CD4-positive, alpha-beta T cell treated with Interleukin-2 at 100 ng/mL for 4 hours (primary cell): ENCODE measurements at places on chromosomes 11 and 22.
A peak's percentile ranks its signal among the peaks of the same experiment; 100 is the strongest.

DNA sequence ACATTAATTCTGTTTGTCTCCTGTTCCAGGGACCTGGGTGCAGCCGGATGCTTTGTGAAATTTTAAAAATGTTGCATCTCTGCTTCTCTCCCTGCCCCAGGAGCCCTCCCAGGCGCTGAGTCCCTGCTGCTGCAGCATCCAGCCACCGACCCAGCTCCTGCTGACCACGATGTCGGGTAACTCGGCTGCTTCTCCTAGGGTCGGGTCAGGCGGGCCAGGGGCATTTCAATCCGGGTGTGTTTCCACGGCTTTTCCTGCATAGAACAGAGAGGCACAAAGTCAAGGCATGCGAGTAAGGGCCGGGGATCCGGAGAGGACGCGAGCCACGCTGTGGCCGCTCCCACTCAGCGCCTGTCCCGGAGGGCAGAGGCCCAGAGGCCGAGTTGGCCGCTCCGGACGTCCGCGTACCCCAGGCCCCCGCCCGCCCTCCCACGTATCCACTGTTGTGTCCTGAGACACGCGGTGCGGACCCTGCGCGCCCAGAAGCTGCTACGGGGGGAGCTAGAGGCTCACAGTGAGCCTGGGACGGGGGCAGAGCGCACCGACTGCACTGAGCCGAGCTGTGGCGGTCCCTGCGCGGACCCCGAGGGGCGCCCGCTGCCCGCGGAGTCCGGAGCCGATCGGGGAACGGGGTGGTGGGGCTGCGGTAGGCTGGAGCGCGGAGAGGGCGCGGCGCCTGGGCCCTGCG lies at the start of gene POU2AF3:
POU2AF3 (plus strand) TSS at position 134 of the 688 bp plus-strand sequence; CDS start at position 170, 36 bp downstream.
- no peak for DNase-seq

- DNase-seq: no peak
Measured at GRCh38 chr11:100031973-100032372, 655.1 kb upstream of the ARHGAP42 start.

GRCh38 chr11:15764948-15765347 lies 591.4 kb downstream of the SOX6 start:
- DNase-seq: no peak

DNA sequence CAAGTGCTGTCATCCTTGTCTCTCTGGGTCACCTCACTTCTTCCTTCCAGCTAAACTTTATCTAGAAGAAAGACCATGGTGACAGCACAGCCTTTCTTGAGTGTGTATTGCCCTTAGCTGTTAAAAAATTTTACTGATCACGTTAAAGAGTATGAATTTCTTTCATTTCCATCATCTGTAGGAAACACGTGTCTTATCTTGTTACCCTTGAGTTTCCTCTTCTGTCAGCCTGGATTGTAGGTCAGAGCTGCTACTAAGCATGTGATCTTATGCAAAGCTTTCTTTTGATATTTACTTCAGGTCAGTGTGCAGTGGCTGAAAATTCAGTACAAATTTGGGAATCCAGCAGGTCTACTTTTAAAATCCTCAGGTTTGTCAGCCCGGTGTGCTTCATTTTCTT lies 512.2 kb upstream of the ARHGAP42 start:
- no peak for DNase-seq

DNA sequence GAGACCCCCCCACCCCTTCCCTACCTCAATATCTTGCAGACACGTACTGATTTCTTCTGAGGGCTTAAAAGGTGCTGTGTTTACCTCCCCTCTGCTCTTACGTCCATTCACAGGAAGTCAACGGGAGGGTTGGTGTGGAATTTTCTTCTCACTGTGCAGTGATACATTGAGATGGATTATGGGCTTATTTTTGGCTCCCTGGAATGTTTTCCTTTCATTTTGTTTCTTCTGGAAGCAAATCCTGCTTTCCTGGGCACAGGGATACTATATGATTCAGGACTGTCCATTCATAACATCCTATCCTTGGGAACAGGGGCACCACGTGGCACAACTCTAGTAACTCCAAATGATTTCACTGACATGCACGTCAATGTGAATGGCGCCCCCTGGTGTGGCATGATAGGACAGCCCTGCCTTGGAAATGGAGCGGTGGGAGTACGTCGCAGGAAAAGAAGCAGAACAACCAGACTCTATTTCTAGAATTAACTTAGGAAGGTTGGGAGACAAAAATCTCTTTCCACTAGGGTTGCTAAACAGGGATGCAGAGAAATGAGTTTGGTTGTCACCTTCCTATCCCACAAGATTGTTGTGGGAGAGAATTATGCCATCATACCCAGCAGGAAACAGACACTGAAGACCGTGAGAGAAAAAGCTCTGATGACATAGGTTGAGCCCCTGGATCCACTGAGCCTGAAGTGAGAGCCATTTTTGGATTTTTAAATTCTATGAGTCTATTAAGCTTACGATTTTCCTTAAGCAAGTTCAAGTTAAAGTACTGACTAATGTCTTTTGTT lies 146.5 kb upstream of the RAG2 start:
- peak; percentile 53 for DNase-seq

DNA sequence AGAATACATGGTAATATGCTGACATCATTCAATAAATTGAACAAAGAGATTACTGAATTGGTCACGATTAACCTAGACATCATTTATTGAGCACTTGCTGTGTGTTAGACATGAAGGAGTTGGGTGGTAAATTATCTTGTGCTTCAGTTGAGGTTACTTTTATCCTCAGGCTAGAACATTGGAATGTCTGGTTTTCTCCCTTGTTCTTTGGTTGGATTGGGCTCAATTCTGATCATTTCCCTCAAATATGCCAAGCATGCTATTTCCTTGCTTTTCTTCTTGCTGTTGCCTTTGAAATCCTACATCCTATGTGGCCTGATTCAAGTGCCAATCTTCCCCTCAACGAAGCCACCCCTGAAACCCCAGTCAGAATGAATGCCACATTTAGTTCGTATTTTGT lies 65.8 kb downstream of the DEUP1 start:
- DNase-seq: no peak

GRCh38 chr22:46665751-46666280 lies 45.6 kb downstream of the GRAMD4 start:
- no peak for DNase-seq

- peak; percentile 57 for DNase-seq
Measured at GRCh38 chr11:20647976-20648565, 21.3 kb upstream of the NELL1 start.

GRCh38 chr11:55920537-55920936 lies 6.2 kb upstream of the OR5W2 start:
- DNase-seq: no peak

DNA sequence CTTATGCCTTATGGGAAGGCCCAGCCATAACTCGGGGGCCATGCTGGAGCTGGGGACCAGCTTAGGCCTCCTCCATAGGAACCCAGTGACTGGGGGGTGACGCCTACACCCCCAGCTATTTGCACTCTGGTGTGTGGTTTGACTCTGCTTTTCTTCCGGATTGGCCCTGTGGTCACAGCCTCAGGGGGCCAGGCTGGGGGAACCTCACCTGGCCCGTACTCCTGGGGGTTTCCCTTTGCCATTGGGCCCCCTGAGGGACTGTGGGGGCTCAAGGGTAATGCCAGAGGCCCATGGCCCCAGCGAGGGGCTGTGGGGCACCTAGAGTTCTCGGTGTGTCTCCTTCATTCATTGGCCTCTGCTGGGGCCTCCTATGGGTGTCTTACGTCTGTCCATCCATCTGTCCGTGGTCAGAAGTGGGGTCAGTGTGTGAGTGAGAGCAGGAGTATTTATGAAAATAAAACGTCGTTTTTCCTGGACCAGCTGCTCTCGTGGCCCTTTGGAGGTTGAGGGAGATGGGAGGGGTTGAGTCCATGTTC lies 6.3 kb upstream of the SH3BP1 start:
- peak; percentile 47 for DNase-seq

GRCh38 chr11:28938091-28938490 lies 829.9 kb downstream of the METTL15 start:
- no peak for DNase-seq

DNA sequence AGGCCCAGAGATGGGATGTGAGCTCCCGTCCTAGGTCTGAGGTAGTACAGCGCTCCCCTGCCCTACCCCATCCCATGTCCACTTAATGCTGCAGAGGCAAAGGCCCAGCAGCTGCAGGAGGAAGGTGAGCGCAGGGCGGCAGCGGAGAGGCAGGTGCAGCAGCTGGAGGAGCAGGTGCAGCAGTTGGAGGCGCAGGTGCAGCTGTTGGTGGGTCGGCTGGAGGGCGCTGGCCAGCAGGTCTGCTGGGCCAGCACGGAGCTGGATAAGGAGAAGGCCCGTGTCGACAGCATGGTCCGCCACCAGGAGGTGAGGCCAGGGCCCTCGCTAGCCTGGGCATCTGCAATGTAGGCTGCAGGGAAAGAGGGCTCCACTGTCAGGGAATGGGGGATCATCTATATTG lies 15.2 kb downstream of the CCDC157 start:
- DNase-seq: no peak

- no peak for DNase-seq
Measured at GRCh38 chr11:68946416-68947090, 34.2 kb downstream of the MRGPRD start.

- DNase-seq: peak; percentile 2
Measured at GRCh38 chr22:46942799-46943785, 180.6 kb downstream of the TBC1D22A start.

GRCh38 chr11:127248476-127248875 lies 247.9 kb upstream of the KIRREL3 start:
- DNase-seq: no peak

GRCh38 chr11:32331098-32331497 lies 104.2 kb downstream of the WT1 start:
- DNase-seq: no peak

GRCh38 chr11:74570266-74571061 lies 21.9 kb upstream of the POLD3 start:
- DNase-seq: peak; percentile 23

GRCh38 chr11:6755303-6755952 lies 16.3 kb downstream of the OR2AG2 start:
- DNase-seq: peak; percentile 62

- no peak for DNase-seq
Measured at GRCh38 chr22:38872831-38873248, 824 bp upstream of the CBX6 start.

DNA sequence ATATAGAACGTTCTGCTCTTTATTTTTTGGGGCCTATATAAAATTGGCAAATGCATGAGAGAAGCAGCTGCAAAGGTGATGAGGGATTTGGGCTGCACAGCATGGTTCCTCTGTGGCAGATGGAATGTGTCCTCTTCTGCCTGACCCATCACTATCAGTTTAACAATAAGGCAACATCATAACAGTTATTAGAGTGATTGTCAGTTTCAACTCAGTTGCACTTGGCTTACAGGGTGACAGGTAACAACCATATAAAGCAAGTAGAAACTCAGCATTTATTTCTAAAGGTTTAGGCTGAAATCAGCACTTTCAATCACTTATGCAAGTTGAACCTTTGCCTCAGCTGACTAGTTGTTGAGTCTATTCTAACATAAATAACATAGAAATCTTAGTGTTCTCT lies 935.4 kb upstream of the CHORDC1 start:
- DNase-seq: no peak

DNA sequence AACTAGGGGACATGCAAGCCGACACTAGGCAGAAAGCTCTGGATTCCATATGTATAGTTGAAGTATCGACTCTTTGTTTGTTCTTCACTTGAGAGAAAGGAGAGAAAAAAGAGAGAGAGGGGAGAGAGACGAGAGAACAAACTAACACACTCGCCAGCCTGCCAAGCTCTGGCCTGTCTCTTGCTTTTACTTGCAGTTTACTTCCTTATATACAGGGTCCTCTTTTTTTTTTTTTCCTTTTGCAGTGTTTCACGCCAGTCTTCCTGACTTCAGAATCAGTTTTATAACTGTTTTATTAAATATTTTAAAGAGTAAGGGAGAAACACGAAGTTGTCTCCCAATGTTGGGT lies 19.9 kb downstream of the TEAD1 start:
- DNase-seq: no peak
